ENCODE measurements at places on chromosomes 6 and 20. TPM values are rescaled to one million over a fixed set of nuclear protein-coding genes. Genes with fewer than 3 reads are reported as not detected.

The CLDN20 gene
- total RNA-seq: not detected

The SLC22A2 gene
- total RNA-seq: not detected

The CNR1 gene
- total RNA-seq: not detected

The SEC23B gene
- 65.0 TPM for total RNA-seq

The TBXT gene
- not detected for total RNA-seq

The TRIM40 gene
- not detected for total RNA-seq

The PDSS2 gene
- 8.9 TPM for total RNA-seq

- H3K36me3 ChIP-seq: no peaks in the 10 kb centered on the region
- no peaks in the 10 kb centered on the region for H3K27me3 ChIP-seq
- peaks cover 4% of the 10 kb centered on the region for H3K4me1 ChIP-seq
These were observed 419.4 kb upstream of the JARID2 start for GRCh38 chr6:14826456-14826855.

DNA sequence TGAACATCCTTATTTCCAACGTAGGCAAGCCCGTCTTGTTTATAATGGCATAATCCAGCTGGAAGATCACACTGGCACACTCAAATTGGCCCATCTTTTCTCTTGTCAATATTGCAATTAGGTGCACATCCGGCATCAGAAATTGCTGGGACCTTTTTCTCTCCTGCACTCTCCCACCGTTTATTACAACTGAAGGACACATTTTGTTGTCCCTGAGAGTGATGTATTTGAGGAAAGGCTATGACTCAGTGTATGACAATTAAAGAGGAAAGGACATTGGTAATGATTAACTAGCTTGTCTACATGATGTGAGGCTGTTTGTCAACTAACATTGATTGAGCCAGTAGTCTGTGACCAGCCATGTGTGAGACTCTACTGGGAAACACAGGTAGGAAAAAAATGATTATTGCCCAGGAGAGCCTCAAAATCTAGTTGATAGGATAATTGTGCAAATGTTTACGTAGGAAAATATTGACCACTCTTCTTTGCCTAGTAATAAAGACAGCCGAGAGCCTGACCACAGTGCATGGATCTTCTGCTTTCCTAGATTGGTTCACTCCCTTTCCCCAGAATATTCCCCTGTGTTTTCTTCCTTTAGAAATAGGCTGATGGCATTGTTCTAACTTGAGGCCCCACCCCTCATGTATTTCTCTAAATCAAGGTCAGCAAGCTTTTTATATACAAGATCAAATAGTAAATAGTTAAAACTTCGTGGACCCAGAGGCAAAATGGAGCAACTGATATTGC, 230.0 kb upstream of the BTBD3 start:
- H3K4me3 ChIP-seq: no peak overlapping the region
- DNase-seq: no peak
- H3K27ac ChIP-seq: no peak overlapping the region
- H3K4me1 ChIP-seq: no peaks in the 10 kb centered on the region
- no peaks in the 10 kb centered on the region for H3K36me3 ChIP-seq

DNA sequence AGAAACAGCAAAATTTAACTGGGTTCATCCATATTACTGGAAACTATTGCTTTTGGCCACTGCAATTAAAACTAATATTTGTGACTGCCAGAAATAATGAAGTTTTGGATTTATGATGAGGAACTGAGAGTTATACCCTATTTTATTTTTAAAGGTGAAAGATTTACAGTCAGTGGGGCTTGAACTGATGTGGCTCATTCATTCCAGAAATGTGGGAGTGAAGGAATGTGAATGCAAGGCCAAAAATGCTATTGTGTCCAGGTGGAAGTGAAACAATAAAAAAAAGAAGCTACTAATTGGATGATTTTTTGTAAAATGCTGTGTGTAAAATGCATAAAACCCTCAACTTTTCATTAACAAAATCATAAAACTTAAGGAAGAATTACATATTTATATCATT, 491.9 kb downstream of the COL12A1 start:
- H3K4me1 ChIP-seq: peaks cover 1% of the 10 kb centered on the region
- no peaks in the 10 kb centered on the region for H3K36me3 ChIP-seq
- DNase-seq: no peak
- H3K27me3 ChIP-seq: no peaks in the 10 kb centered on the region
- H3K4me3 ChIP-seq: no peak overlapping the region
- H3K27ac ChIP-seq: no peak overlapping the region

GRCh38 chr6:132209351-132209750, 191.9 kb downstream of the MOXD1 start:
- H3K27me3 ChIP-seq: no peaks in the 10 kb centered on the region
- no peak for DNase-seq
- no peaks in the 10 kb centered on the region for H3K36me3 ChIP-seq
- H3K4me3 ChIP-seq: no peak overlapping the region
- H3K27ac ChIP-seq: no peak overlapping the region

GRCh38 chr6:109204511-109204910, 109.2 kb downstream of the CEP57L1 start:
- no peak for DNase-seq
- peaks cover 4% of the 10 kb centered on the region for H3K27me3 ChIP-seq
- no peaks in the 10 kb centered on the region for H3K36me3 ChIP-seq
- H3K4me3 ChIP-seq: no peak overlapping the region

DNA sequence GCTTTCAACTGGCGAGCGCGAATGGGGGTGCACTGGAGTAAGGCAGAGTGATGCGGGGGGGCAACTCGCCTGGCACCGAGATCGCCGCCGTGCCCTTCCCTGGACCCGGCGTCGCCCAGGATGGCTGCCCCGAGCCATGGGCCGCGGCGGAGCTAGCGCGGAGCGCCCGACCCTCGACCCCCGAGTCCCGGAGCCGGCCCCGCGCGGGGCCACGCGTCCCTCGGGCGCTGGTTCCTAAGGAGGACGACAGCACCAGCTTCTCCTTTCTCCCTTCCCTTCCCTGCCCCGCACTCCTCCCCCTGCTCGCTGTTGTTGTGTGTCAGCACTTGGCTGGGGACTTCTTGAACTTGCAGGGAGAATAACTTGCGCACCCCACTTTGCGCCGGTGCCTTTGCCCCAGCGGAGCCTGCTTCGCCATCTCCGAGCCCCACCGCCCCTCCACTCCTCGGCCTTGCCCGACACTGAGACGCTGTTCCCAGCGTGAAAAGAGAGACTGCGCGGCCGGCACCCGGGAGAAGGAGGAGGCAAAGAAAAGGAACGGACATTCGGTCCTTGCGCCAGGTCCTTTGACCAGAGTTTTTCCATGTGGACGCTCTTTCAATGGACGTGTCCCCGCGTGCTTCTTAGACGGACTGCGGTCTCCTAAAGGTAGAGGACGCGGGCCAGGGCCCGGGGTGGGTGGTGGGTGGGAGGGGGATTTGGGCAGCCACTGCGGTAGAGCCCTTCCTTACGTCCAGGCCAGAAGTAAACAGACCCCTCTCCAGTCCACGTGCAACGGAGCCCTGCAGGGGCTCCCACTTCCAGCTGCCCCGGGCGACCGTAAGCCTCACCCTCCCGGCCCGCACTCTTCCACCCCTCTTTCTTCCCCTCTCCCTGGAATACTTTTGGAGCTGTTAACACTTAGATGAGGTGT, 998 bp downstream of the BMP2 start:
- no peak overlapping the region for H3K27ac ChIP-seq
- H3K4me1 ChIP-seq: no peaks in the 10 kb centered on the region
- H3K36me3 ChIP-seq: no peaks in the 10 kb centered on the region

- H3K36me3 ChIP-seq: peaks cover 5% of the 10 kb centered on the region
- DNase-seq: peak; percentile 91
- H3K4me3 ChIP-seq: peak within 1 kb of the TSS; percentile 81
- peak within 1 kb of the TSS; percentile 99 for H3K27ac ChIP-seq
- H3K4me1 ChIP-seq: peaks cover 9% of the 10 kb centered on the region
These were observed at the start of gene MTHFD1L for GRCh38 chr6:150865406-150866146. Gene MTHFD1L, plus strand, starts transcription at chr6:150865702. Its CDS starts 121 bp downstream, at chr6:150865823.

GRCh38 chr6:168649209-168649608, 208.2 kb downstream of the SMOC2 start:
- H3K36me3 ChIP-seq: no peaks in the 10 kb centered on the region
- no peaks in the 10 kb centered on the region for H3K27me3 ChIP-seq
- no peak for DNase-seq
- H3K4me1 ChIP-seq: no peaks in the 10 kb centered on the region
- H3K27ac ChIP-seq: no peak overlapping the region
- H3K4me3 ChIP-seq: no peak overlapping the region

DNA sequence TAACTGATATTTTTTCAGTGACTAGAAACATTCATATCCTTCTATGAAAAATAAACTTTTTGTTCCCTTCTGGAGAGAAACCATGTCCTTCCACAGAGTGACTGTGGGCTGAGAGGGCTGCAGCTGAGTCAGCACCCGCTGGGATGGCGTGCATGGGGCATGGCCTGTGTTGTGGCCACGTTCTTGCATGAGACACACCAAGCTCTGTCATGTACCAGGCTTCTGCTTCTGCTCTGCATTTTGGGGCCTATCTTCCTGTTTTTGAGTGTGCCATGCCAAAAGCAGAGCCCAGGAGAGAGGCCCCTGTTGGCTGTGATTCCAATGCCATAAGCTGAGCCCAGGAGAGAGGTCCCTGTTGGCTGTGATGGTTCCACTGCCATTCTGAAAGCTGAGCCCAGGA, 10.8 kb downstream of the APMAP start:
- H3K36me3 ChIP-seq: peaks cover 16% of the 10 kb centered on the region
- no peaks in the 10 kb centered on the region for H3K4me1 ChIP-seq
- H3K27me3 ChIP-seq: no peaks in the 10 kb centered on the region

GRCh38 chr6:39879535-39879934, 54.7 kb downstream of the MOCS1 start:
- no peak overlapping the region for H3K4me3 ChIP-seq
- DNase-seq: peak; percentile 17
- no peaks in the 10 kb centered on the region for H3K27me3 ChIP-seq
- H3K27ac ChIP-seq: peak overlapping the region; percentile 55
- peaks cover 29% of the 10 kb centered on the region for H3K4me1 ChIP-seq
- peaks cover 22% of the 10 kb centered on the region for H3K36me3 ChIP-seq
